Left lung (tissue), 14 donors: ENCODE measurements at places on chromosomes 12 and 14. TPM values are rescaled to one million over a fixed set of nuclear protein-coding genes. Genes with fewer than 3 reads are reported as not detected.
A peak's percentile ranks its signal among the peaks of the same experiment; 100 is the strongest.

DNA sequence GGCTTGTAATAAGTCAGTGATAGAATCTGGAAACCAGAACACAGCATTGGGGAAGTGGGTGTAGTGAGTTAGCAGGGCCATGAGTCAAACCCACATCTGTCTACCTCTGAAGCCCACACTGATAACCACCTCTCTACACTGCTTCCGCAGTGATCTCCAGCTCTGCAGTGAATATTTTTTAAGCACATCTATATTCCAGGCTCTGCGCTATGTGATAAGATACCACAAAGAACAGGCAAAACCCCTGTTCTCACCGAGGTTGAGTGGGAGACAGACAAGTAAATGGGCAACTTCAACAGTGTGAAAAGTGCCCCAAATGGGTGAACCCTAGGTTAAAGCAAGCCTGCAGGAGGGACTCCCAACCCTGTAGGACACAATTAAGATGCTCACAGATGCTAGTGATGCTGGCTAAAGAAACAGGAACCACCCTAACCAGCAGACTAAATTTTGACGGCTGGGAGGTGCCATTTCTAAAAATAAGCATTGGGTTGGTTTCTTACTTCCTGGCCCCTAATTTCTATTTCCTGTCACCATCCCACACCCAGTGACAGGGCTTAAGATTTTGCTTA lies 375.0 kb downstream of the DPF3 start:
- DNase-seq: no peak

DNA sequence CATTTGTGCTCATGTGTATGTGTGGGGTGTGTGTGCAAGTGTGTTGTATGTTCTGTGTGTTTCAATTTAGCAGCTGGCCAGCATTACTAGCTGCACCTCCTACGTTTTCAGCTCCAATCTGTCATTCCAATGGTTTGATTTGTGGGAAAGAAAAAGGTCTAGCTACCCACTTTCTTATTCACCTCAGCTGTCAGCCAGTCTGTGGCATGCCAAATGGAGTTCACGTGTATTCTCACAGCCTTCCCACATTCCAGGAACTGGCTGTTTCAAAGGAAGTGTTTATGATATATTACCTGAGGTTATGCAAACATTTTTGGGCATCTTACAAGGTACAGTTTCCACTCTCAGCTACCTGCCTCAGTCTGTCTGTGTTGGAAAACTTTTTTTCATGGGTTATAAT lies 220.2 kb upstream of the CPNE8 start:
- DNase-seq: no peak

DNA sequence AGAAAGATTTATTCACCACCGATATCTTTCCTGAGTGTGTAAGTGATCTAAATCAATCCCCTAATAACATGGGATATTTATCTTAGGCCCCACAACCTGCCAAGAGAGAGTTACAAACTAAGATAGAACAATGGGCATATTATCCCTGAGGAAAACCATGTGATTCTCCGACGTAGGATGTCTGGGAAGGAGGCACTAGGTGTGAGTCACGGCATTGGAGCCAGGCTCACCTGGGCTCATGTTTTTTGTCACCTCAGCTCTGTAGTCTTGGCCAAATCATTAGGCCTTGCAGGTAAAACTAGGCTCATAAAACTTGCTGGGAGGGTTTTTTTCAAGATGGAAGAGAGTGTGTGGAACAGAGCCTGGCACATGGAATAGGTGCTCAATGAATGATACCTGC lies 129.7 kb upstream of the PLEKHG7 start:
- DNase-seq: no peak

- no peak for DNase-seq
Observed at GRCh38 chr14:72675126-72675525, 218.8 kb downstream of the DPF3 start.

DNA sequence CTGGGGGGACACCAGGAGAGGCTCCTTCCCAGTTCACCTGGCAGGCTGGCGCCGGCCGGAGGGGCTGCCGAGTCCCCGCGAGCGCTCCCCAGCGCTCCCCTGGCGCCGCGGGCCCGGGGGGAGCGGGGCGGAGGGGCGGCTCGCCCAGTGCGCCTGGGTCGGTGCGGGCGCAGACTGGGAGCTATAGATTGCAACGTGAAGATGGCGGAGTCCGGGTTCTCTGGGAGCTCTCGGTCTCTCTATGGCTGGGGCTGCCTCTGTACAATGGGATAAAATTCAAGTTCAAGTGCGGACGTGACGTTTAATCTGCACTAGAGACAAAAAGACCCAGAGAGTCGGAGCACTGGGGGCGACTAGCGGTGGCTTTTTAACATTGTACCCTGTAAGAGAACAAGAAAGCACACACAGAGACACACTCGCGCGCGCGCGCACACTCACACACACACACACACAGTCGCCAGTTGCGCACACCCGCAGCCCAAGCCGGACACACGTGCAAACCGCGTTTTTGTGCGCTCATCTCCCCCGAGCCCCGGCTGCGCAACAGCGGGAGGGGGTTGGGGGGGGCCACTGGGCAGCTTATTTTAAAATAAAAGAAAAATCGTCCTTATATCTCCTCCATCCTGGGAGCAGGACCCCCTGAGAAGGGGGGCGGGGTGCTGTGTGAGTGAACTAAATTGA lies at the start of gene BCL11B:
Gene BCL11B, minus strand, starts transcription at position 247 of the 681 bp plus-strand sequence. CDS start 979 bp downstream, outside the sequence.
- DNase-seq: peak; percentile 94

DNA sequence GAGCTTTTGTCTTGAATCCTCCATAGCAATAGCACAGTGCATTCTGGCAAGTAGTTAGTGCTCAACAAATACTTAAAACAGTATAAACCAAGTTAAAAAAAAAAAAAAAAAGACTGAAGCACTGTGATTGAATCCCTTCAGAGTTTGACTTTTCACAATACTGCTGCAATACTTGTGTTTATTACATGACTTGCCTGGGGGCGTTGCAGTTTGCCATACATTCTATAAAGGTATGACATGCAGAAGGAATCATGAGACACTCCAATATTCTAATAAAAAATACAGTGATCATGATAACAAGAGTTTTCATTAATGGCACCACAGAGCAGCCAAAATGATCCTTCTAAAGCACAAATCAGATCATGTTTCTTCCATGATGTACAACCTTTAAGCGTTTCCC lies 205.0 kb upstream of the CDKN3 start:
- DNase-seq: no peak

DNA sequence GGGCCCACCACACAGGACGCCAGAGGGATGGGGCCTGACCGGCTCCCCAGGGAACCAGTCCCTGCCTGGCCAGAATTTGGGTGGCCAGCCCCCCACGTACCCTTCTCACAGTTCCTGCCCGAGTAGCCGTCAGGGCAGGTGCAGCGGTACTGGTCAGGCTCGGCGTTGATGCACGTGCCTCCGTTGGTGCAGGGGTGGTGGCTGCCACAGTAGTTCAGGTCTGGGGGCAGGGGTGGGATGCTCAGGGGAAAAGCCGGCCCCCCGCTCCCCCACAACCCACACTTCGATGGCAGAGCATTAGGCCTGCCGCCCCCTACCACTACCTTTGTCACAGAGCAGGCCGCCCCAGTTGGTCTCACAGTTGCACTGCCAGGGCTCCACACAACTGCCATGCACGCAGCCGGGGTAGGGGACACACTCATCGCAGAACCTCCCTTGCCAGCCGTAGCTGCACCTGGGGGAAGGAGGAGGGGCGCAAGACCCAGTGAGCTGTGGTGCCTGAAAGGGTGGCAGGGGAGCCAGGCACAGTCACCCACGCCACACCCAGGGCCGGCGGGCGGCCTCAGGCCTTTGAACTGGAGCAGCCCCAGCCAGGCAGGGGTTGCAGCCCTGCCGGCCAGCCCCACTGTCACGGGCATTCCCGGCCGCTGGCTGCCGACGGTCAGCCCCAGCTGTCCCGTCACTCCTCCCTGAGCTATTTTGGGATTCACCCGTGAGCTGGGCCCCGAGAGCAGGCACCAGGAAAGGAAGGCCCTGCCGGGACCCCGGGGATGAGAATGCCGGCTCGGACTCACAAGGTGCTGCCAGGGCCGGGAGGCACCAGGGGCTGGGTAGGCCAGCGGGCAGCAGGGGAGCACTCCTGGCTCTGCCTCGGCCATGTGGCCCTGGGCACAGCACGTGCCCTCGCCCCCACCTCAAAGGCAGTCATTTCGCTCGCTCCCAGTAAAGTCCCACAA lies 16.5 kb downstream of the JAG2 start:
- peak; percentile 74 for DNase-seq

GRCh38 chr12:88418856-88419497 lies 161.3 kb downstream of the KITLG start:
- no peak for DNase-seq

GRCh38 chr12:111304642-111305071 lies 64.2 kb downstream of the PHETA1 start:
- DNase-seq: no peak

DNA sequence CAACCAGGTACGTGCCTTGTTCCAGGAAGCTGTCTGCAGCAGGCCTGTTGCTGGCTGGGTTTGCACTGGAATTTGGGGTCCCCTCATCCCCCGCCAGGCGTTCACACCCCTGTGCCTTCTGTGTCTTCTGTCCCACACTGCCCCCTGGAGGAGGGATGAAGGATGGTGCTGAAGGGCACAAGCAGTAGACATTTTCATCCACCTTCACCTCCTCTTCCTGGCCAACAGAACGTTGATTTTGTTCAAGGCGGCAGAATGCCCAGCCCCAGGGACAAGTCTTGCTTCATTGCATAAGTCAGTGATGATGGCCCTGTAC lies 122.1 kb downstream of the CALM1 start:
- no peak for DNase-seq

DNA sequence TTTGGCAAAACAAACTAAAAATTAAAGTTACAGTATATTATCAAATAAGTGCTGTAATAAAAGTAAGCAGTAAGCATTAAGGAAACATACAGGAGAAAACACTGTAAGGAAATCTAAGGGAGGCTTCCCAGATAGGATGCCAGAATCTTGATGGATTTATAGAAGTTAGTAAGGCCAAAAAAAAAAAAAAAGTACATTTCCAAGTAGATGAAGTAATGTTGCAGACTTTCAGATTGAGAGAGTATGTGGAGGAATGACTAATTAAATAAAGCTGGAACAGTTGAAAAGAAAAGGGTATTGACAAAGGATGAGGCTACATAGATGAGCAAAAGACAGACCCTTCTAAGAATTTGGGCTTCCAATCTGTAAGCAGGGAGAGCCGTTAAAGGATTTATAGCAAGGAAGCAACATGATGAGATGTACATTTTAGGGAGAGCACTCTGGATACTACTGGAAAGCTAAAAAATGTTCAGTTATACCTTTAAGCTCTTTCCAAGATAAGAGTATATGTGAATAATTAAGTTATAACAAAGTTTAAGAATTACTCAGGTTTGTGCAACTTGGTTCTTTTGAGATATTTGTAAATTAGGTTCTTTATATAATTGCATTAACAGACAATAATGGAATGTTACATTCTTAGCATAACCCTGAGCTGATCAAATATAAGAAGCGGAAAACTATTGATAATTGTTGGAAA lies 87.5 kb upstream of the MON2 start:
- DNase-seq: peak; percentile 2

GRCh38 chr12:112252184-112252583 lies 126.8 kb downstream of the TRAFD1 start:
- no peak for DNase-seq

GRCh38 chr12:110937104-110937641 lies 16.8 kb upstream of the MYL2 start:
- peak; percentile 36 for DNase-seq

DNA sequence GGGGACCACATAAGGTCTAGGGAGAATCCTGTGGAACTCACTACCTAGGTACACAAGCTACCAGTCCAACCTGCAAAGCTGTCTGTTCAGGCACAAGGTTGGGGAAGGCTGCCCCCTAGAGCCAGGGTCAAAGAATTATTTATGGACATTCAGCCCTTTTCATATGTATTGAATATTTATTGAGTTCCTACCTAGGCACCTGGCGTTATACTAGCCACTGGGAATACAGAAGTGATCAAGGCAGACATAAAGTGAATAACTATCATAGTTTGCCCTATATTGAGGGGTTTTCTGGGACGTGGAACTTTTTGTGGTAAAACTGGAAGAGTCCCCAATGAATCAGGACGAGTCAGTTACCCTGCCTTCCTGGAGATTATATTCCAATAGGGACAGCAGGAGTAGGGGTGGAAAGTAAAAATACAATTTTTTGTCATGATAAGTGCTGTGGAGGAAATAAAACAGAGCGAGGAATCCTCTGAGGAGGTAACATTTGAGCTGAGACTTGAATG lies 5.8 kb upstream of the SLC48A1 start:
- no peak for DNase-seq

- DNase-seq: no peak
Observed at GRCh38 chr14:89978656-89979055, 22.9 kb downstream of the TDP1 start.

DNA sequence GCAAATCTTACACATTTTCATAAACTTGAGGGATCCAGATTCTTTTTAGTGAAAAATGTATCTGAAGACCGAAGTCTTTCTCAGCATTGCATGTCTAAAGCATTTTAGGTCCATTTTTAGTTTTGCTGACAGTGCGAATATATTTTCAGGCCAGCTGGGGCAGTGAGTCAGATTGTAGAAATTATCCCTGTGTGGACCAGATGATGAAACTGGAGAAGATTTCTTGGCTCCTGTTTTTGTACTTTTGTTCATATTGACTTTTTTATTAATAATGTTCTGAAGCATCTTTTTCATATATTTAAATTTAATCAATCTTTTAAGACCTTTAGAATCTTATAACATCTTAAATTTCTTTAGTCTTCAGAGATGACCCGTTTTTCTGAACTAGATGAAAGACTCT lies 173.1 kb downstream of the FLRT2 start:
- no peak for DNase-seq

- DNase-seq: no peak
Observed at GRCh38 chr14:76827696-76828296, 1.6 kb downstream of the LRRC74A start.

MMP17 gene
- 5.2 TPM for total RNA-seq

KCNC2 gene
- total RNA-seq: not detected

AQP2 gene
- 0.42 TPM for total RNA-seq

TSPAN11 gene
- total RNA-seq: 16.6 TPM

PLA2G1B gene
- total RNA-seq: 4.7 TPM

CLEC4D gene
- 15.7 TPM for total RNA-seq

PNN gene
- 35.2 TPM for total RNA-seq

CCDC177 gene
- not detected for total RNA-seq

PITPNM2 gene
- 30.8 TPM for total RNA-seq
